ENCODE measurements at places on chromosomes 4 and X.
A peak's percentile ranks its signal among the peaks of the same experiment; 100 is the strongest.

- no peak for DNase-seq
Observed at GRCh38 chr4:172982151-172982590, 186.4 kb upstream of the GALNT7 start.

DNA sequence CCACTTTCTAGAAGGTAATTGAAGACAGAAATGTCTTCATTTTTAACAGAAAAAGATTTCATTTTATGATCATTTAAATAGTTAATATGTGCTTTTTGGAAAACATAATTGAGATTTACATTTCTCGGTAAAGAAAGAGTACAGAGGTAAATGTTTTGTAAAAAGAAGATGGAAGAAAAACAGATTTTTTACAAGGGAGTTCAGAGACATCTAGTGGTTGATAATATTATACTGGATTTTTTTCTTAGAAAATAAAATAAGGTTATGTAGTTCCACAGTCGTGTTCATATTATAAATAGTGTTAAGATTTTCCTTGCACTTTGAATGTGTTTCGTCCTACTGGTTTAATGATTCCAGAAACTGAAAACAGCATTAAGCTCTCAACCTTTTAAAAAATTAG lies 60.6 kb downstream of the SMARCA1 start:
- no peak for DNase-seq

DNA sequence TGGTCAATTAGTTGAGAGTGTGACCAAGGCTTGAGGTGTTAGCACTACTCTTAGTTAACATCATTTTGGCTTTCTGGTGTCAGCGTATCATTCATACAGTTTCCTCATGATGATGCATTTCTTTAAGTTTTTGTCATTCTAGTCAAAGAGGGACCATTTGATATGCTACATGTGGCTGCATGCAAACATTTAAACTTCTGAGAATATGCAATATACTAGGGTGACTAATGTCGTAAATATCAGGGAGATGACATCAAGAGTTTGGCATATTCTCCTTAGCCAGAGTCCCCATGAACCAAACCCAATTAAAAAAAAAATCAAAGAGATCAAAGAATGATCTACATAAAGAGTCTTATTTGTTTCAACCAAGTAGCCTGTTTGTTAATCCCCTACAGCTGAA lies 537.4 kb upstream of the PCDH7 start:
- no peak for DNase-seq

- DNase-seq = peak; percentile 69
Observed at GRCh38 chrX:22686138-22686541, 313.6 kb upstream of the DDX53 start.

DNA sequence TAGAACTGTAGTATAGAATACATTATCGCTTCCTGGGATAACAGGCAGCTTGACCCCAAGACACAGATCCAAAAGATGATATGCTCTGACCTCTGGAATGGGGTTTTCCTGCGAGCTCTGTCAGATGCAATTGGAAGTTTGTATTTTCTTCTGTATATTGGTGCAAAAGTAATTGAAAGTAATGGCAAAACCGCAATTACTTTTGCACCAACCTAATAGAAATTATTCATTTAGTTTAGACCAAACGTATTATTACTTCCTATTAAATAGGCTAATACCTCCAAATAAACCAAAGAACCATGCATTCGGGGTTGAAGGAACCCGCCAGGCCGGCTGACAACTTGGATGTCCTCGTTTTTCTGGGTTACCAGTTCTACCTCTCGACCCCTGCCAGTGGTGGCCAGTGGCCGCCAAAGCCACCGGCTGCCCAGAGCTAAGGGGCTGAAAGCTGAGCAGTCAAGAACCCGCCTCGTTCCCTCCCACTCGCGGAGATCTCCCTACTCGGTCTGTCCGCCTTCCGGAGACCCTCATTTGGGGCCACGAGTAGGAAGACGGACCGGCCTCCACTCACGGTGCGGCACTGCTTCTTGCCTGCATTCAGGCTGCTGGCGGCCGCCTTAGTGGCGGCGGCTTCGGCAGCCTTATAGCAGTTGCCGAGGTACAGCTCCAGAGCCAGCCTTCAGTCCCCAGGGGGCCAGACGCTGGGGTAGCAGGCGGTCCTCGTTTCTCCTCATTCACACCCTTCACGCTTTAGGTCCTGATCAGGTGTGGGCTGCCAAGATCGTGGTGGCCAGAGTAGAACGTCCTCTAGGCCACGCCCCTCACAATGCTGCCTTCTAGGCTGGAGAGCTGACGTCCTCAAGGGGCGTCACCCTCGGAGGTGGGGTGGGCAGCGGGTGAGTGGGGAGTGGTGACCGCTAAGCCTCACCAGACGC lies 121.9 kb downstream of the RBMX2 start:
- DNase-seq = peak; percentile 65

GRCh38 chrX:10165580-10166247 lies 8.9 kb downstream of the CLCN4 start:
- no peak for DNase-seq

- peak; percentile 63 for DNase-seq
Observed at GRCh38 chrX:132488819-132489577, at the start of gene MBNL3. TSS of gene MBNL3 (minus strand) at chrX:132489038. CDS start at chrX:132439611, 49,427 bp downstream.

DNA sequence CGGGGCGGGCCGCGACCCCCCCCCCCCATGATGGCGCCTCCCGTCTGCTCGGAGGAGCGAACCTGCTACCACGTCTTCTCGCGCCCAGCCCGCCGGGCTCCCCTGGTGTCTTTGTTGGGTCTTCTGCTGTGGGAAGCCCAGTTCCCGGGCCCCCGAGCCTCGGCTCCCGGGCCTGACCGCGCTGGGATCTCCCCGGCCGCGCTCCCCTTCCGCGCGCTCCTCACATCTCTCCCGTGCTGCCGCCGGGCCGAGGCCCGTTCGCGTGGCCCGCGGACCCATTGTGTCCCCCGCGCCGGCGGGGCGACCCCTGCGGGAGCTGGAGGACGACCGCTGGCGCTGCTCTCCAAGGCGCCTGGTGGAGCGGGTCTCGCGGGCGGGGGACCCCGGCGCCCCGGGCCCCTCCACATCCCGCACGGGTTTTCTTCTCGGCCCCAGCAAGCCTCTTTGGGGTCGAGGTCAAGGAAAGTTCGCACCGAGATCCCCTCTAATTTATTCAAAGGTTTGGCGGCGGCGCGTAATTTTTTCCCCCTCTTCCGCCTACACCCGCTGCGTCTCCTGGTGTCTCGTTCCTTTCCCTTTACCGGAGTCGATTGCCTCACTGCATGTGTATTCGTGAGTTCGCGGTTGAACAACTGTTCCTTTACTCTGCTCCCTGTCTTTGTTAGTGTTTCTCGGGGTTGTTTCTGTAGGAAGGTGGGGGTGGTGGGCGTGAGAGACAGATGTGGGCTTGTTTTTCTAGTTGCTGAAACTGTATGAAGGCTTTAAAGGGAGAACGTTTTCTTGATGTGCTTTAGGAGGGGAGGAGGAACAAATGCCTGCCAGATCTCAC lies 770 bp downstream of the SMAD1 start:
- DNase-seq = peak; percentile 61

- DNase-seq = no peak
Observed at GRCh38 chrX:74162199-74162598, 141.8 kb upstream of the ZCCHC13 start.

- no peak for DNase-seq
Observed at GRCh38 chrX:10175319-10175871, 18.6 kb downstream of the CLCN4 start.

DNA sequence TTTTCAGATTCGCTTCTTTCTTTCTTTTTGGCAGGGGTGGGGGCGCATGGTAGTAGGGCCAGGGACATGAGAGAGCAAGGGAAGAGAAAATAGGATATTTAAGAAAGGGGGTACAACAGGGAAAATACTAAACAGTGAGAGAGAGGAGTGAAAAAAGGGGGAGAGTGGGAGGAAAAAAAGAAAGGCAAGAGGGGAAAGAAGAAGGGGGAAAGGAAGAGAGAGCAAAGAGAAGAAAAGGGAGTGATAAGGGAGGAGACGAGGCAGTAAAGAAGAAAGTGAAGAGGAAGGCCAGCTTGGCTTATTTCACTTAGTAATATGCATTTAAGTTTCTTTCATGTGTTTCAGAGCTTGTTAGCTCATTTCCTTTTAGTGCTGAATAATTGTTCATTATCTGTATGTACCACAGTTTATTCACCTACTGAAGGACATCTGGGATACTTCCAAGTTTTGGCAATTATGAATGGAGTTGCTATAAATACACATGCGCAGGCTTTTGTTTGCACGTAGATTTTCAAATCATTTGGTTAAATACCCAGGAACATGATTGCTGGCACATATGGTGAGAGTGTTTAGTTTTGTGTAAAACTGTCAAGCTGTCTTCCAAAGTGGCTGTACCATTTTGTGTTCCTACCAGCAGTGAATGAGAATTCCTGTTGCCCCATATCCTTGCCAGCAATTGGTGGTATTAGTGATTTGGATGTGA lies 37.3 kb downstream of the CASP6 start:
- no peak for DNase-seq

- peak; percentile 63 for DNase-seq
Observed at GRCh38 chr4:129218360-129218759, 122.4 kb downstream of the C4orf33 start.

GRCh38 chr4:112910109-112910736 lies 139.2 kb upstream of the ANK2 start:
- peak; percentile 34 for DNase-seq

- peak; percentile 73 for DNase-seq
Observed at GRCh38 chr4:187071946-187072600, 348.4 kb upstream of the FAT1 start.

DNA sequence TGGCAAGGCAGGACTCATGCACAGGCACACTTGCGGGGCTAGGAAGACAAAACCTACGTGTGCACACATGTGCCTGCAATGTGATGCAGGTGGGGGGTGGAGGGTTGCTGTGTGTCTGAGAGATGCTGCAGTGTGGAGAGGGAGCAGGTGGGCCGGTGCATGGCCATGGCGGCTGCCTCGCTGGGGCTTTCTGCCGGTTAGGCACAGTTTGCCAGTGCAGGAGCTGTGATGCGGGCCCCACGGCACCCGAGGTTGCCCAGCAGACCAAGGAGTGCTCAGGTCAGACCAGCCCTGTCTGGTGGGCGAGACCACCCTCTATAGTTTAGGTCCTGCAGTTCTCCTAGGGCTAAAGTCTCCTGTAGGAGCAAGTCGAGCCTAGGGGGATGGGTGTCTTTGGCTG lies 4.4 kb upstream of the AFM start:
- DNase-seq = no peak

- DNase-seq = no peak
Observed at GRCh38 chr4:122047456-122048425, 95.9 kb upstream of the TRPC3 start.

DNA sequence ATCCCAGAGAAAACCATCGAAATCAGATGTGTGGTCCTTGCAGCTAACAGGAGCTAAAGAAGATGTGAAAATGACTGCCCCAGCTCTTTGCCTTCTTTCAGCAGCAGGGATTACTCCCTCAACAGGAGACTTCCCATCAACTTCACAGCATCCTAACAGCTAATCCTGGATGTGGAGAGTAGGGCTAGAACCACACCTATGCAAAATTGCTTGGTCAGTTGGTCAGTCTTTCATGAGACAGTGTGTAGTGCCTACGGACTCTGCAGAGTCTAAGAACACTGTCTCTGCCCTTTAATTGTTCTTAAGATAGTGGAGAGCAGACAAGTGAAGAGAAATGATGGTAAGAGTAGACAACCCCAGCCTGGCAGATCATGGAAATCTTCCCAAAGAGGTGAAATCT lies 133.5 kb downstream of the COL4A6 start:
- no peak for DNase-seq

DNA sequence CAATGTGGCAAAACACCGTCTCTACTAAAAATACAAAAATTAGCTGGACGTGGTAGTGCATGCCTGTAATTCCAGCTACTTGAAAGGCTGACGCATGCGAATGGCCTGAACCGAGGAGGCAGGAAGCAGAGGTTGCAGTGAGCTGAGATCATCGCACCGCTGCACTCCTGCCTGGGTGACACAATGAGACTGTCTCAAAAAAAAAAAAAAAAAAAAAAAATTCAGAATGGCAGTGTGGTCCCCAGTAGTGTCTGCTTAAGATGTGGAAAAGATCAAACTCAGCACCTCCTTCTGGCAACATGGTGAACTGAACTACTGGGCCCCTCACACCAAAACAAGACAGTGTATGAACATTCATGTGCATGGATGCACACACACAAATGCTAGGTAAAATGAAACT lies 32.2 kb downstream of the SMS start:
- no peak for DNase-seq

- no peak for DNase-seq
Observed at GRCh38 chr4:165326831-165327210, 648 bp upstream of the MSMO1 start.

- peak; percentile 96 for DNase-seq
Observed at GRCh38 chr4:3827616-3828492, 61.7 kb downstream of the ADRA2C start.

GRCh38 chr4:142708231-142708630 lies 137.9 kb downstream of the INPP4B start:
- DNase-seq = no peak

DNA sequence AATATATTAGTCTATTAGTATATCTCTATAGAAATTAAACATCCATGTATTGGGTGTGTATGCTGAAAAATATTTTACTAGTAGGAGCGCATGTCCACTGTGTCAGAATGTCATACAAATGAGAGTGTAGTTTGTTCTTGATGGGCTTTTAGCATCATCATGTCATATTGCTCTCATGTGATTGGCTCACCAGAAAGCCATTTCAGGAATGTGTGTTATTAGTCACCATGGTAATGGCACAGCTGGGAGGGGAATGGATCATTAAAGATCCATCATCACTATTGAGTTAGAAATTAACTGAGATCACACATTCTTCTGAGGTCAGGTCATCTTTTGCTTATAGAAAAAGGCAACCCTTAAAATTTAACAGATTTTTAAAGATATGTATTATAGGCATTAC lies 77.3 kb downstream of the PHEX start:
- no peak for DNase-seq

DNA sequence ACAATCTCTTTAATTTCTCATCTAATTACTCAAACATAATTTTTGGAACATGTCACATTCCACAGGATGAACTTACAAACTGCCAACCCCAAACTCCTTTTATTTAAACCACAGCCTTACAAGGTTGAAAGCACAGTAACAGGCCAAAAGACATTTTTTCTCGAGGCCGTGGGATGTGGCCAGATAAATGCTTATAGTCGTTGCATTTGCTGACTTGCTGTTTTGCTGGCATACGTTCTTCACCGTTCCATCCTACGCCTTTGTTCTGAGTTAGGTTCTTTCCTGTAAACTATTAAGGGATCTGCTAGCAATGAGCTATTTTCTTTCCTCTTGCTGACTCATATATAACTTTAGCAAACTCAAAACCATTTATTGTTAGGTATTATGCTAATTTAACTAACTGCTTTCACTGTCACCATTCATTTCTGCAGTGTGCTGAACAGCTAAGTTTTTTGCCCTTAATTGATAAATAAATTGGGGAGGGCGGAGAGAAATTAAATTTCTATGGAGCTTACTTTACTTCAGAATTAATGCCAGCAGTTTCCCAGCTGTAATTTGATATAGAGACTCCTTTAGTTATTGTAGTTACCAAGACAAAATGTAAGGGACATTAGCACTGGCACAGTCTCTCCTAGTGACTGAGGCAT lies 135.1 kb upstream of the PACRGL start:
- DNase-seq = no peak
